ENCODE measurements at places on chromosomes 7 and 10. TPM values are rescaled to one million over a fixed set of nuclear protein-coding genes. Genes with fewer than 3 reads are reported as not detected.

- peaks cover 14% of the 10 kb centered on the region for H3K27me3 ChIP-seq
- no peaks in the 10 kb centered on the region for H3K36me3 ChIP-seq
- DNase-seq, result no peak
Measured at GRCh38 chr10:86402283-86402941, 35.8 kb upstream of the GRID1 start.

DNA sequence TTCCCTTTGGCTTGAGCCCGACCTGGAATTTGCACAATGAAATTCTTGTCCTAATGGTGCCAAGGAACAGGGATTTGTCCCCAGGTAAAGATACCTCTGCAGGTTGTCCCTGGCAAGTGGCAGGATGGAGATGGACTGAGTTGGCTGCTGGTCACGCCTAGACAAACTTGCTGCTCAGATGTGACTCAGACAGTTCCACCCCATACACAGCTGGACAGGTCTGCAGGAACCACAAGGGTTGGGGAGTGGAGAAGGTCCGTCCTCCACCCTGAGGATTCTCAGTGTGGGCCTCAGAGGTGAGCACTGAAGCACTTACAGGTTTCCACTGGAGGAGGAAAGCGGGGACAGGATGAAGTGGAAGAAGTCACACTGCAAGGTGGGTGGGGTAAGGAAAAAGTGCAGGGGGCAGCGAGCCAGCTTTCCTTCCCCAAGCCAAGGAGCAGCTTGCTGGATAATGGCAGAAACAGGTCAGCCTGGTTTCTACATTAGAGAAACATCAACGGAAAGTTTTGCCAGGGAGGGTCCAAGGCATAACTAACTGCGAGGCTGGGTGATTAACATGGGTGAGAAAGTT, 20.5 kb downstream of the ITPRIP start:
- H3K4me3 ChIP-seq, result no peak overlapping the region
- H3K36me3 ChIP-seq, result peaks cover 17% of the 10 kb centered on the region
- no peak overlapping the region for H3K27ac ChIP-seq
- DNase-seq, result no peak

DNA sequence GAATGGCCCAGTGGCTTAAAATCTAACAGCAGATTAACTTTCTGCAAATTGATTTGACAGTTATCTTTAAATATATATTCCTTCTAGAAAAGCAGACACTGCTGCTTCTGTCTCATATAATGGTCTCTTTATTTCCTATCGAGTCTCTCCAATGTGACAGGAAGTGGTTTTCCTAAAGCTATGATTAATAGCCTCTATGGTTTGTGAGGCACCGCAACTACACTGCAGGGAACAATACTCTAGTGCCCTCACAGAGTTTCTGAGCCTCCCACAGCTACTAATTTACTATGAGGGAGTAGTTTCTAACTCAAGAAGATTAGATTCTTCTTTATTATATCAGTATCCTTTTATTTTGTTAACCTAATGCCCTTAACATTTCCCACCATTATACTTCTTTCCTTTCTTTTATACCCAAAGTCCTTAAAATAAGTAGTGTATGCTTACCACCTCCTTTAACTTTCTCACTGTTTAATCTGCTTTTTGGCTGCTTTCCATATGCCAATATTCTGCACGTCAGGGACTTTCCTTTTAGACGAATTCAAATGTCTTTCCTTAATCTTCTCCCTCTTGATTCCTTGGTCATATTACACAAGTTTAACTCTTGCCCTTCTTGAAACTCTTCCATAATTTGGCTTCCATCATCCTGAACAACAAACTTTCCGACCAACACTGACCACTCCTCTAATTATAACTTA, 23.8 kb upstream of the AHR start:
- no peaks in the 10 kb centered on the region for H3K27me3 ChIP-seq
- DNase-seq, result no peak
- H3K4me1 ChIP-seq, result peaks cover 18% of the 10 kb centered on the region
- H3K36me3 ChIP-seq, result peaks cover 13% of the 10 kb centered on the region
- no peak overlapping the region for H3K4me3 ChIP-seq

- H3K4me1 ChIP-seq, result no peaks in the 10 kb centered on the region
- DNase-seq, result no peak
- no peak overlapping the region for H3K4me3 ChIP-seq
- H3K36me3 ChIP-seq, result no peaks in the 10 kb centered on the region
Measured at GRCh38 chr7:101111261-101111660, 15.6 kb upstream of the SERPINE1 start.

Gene SERPINE1
- total RNA-seq, result 0.36 TPM

DNA sequence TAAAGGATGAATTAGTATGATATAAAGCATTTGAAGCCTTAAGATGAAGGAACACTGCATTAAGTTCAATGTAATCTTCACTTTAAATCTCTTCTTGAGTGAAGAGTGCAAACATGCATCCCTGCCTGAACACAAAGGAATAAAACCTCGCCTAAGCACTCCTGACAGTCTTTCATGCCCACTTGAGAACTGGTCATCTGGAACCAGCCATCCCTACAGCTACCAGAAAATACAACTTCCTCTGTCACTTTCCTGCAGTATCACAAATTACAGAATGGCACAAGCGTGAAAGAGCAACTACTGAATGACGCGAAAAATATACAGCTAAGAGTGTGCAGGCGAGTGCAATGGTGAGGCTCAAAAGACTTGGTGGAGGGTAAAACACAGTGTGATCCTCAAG, 1079.9 kb downstream of the CNTNAP2 start:
- DNase-seq, result no peak
- no peaks in the 10 kb centered on the region for H3K36me3 ChIP-seq
- no peaks in the 10 kb centered on the region for H3K27me3 ChIP-seq
- no peak overlapping the region for H3K27ac ChIP-seq
- no peaks in the 10 kb centered on the region for H3K4me1 ChIP-seq

DNA sequence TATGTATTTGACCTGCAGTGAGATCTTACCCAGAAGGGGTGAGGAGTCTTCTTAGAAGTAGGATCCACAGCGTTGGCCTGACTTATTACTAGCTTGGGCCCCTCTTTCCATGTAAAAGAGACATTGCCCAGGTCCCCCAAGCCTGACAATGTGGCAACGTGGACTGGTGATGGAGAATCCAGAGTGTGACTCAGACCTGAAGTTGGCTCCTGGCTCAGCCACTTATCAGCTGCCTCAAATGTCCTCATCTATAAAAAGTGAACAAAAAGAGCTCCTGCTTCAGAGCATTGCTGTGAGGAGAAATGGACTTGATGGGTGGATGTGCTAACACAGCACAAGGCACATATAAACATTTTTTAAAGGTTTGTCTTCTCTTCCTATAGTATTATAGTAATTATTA, 35.4 kb upstream of the TECTB start:
- H3K4me1 ChIP-seq, result no peaks in the 10 kb centered on the region
- no peak overlapping the region for H3K4me3 ChIP-seq
- H3K27ac ChIP-seq, result no peak overlapping the region
- no peak for DNase-seq
- H3K36me3 ChIP-seq, result no peaks in the 10 kb centered on the region

- DNase-seq, result no peak
- H3K4me3 ChIP-seq, result no peak overlapping the region
- no peak overlapping the region for H3K27ac ChIP-seq
- no peaks in the 10 kb centered on the region for H3K36me3 ChIP-seq
- H3K27me3 ChIP-seq, result no peaks in the 10 kb centered on the region
Measured at GRCh38 chr7:125592331-125592730, 662.7 kb upstream of the POT1 start.

Data from activated T-helper 1 cell treated with anti-CD3 and anti-CD28 coated beads, Interleukin-12 subunit alpha, Interleukin-12 subunit beta, Interleukin-2, Interleukin-4 antibody, amounts not matched to agents 30 ng/mL and 10 ng/mL and 1 ng/mL, durations not matched to agents 14 hours and 24 hours and 36 hours (primary cell).